ENCODE measurements at places on chromosomes 1 and 21.

GRCh38 chr1:235027862-235028250, 100.8 kb downstream of the TOMM20 start:
- DNase-seq, result no peak

GRCh38 chr1:39142401-39143060, 62.0 kb upstream of the MACF1 start:
- DNase-seq, result no peak

DNA sequence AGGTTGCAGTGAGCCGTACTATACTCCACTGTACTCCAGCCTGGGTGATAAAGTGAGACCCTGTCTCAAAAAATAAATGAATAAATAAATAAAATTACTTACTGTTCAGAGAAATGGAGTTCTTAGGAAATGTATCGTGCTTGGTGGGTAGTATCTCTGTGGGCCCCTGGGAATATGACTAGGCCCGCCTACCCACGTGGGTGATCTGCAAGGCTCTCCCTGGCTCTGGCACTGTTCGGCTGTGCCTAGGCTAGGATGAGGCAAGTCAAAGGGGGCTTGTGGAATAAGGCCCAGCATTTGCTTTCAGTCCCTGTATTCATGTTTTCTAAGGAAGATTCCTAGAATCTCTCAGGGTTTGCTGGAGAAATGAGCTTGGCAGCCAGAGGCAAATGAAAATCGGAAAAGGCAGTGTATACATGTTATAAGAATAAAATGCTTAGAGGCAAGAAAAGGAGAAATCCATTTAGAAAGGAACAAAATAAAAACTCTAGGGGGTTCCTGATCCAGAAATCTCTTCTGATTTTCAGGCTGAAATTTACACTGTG, 4.5 kb upstream of the CSRP1 start:
- DNase-seq, result no peak

GRCh38 chr1:6378096-6378746, 15.3 kb downstream of the ACOT7 start:
- no peak for DNase-seq

DNA sequence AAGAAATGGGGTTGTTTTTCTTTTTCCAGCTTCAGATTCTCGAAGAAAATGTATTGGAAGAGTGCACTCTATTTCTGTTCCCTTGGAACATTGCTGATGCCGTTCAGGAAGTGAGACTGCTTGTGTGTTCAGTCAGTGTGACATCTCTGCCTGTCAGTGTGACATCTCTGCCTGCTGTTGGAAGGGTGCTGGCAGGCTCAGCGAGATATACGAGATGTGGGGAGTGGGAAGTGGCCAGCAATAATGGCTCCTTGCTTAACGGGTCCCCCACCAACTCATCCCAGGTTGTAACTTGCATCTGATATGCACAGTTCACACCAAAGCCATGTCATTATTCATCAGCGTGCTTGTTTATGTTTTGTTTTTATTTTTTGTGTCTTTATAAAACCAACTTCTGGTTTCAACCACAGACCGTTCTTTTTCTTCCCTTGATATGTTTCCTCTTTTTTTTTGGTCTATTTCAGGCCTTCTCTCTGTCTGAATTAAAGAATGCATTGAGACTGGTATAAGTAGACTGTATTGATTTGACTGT, 145.4 kb downstream of the GALNT2 start:
- DNase-seq, result no peak

DNA sequence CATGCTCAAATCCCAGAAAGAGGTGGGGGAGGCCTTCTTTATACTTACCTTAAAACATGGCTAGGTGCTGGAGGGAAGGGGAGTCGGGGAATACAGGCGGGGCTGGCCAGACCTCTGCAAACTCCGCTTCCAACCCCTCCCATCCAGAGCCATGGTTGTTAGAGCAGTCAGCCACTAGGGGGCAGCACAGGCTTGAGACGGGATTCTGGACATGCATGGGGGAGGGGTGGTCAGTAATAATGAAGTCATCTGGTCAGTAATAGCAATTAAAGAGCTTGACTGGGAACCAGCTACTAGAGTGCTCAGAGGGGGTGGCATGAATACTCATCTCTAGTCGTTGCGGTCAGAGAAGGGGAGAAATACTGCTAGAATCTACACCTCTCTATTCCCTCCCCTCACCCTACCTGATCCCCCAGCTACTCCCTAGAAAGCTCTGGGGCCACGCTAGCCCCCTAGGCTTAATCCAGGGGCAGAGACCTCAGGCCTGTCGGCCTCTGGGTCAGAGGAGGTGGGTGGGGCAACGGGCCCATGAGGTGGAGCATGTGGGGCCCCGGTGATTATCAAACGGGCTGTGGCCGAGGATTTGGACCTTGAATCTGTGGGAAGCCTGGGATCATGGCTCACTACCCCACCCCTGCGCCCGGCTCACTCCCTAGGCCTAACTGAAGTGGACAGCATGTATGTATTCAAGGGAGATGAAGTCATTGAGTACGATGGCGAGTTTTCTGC, 2.9 kb downstream of the CASQ1 start:
- peak; percentile 84 for DNase-seq
